Kidney (tissue), 22 donors: ENCODE measurements at places on chromosomes 5 and 9.

DNA sequence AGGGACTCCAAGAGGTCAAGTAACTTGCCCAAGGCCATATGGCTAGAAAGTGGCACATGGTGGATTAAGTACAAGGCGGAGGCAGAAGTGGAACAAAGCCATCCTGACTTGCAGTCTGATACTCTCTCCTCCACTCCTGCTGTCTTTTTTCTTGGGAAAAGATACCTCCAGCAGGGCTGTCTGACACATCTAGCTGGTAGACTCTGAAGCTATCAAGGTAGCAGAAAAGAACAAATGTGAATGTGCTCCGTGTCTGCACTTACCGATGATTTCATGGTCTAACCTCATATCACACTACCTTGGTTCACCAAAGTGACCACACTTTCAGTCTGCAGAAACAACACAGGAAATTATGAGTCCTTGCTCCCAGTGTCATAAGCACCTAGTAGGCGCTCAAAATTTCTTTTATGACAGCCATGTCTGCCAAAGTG, 284.8 kb downstream of the CRB2 start:
- DNase-seq = no peak

- DNase-seq = no peak
Measured at GRCh38 chr5:42874621-42875198, 63.0 kb upstream of the SELENOP start.

DNA sequence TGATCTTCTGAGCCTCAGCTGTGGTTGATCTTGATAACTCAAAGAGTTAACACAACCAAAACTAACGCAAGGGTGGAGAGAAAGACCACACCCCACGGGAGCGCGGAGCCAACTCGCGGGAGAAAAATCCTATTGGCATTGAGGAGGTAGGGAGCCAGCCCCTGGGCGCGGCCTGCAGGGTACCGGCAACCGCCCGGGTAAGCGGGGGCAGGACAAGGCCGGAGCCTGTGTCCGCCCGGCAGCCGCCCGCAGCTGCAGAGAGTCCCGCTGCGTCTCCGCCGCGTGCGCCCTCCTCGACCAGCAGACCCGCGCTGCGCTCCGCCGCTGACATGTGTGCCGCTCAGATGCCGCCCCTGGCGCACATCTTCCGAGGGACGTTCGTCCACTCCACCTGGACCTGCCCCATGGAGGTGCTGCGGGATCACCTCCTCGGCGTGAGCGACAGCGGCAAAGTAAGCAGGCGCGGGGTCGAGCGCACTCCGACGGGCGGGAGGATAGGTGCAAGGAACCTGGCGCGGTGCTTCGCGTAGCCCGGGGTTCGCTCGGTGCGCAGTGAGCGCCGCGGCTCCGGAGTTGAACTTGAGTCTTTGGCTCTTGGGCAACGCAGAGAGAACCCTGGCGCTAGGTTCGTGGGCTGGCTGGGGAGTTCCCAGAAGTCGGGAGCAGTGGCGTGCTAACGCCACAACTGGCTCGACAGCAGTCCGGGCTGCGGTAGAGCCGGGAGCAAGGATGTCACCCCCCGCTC, at the start of gene GDA:
Gene GDA, plus strand, starts transcription at position 210 of the 745 bp plus-strand sequence. Its CDS starts 120 bp downstream, at position 330.
- DNase-seq = peak; percentile 64

- DNase-seq = peak; percentile 56
Measured at GRCh38 chr5:64229163-64229774, 63.6 kb downstream of the RNF180 start.

DNA sequence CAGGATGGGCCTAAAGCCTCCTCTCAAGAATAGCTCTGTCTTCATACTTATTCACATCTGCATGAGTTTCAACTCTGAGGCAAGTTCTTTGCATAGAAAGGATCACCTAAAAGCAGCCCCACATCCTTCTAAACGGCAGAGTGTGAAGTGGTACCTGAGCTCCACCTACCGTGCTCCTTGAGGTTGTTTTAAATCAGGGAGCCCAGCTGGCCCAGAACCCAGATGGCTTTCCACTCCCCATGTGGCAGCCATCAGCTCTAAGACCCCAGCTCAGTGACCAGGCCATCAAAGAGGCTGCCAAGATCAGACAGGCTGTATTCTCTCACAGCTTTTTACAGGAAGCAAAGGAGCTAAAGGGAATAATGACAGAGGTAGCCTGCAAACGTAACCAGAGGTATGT, 299.3 kb downstream of the RASEF start:
- peak; percentile 32 for DNase-seq

DNA sequence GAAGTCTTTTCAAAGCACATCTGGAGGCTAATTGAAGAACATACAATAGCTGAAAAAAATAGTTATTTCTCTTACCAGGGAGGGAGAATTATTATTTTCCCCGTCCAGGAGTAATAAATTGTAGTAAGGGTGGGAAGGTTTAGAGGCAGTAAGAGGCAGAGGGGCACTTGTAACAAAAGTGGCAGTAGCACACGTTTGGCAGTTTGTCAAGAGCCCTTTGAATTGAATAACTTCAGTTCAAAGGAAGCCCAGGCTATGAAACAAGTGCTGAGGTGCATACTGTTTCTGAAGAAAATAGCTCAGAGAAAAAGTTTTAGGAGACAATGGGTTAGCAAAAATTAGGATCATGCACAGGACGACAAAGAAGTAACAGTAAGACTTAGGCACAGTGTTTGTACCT, 451.3 kb downstream of the LRRC70 start:
- DNase-seq = no peak

- DNase-seq = no peak
Measured at GRCh38 chr9:96612105-96612965, 7.3 kb downstream of the CDC14B start.

GRCh38 chr5:78930721-78931120, 54.4 kb downstream of the ARSB start:
- no peak for DNase-seq

- DNase-seq = no peak
Measured at GRCh38 chr9:5111696-5112095, 73.7 kb downstream of the INSL6 start.

DNA sequence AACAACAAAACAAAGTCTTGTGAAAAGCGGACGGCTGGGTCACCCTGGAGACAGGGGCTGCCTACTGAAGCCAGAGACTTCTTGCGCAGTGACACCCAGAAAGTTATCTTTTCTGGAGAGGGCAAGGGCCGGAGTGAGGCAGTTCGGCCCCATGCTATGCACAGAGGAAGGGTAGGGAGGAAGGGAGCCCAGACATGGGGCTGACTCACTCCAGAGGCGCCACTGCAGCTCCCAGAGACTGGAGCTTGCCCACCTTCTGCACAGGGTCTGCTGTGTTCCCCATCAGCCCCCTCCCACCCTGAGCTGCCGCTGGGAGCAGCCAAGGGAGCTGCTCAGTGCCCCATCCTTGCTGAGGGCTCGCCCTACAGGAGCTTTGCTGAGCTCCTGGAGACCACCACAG, 13.3 kb downstream of the SLC6A3 start:
- peak; percentile 37 for DNase-seq
